ENCODE measurements at places on chromosomes 4 and X.

DNA sequence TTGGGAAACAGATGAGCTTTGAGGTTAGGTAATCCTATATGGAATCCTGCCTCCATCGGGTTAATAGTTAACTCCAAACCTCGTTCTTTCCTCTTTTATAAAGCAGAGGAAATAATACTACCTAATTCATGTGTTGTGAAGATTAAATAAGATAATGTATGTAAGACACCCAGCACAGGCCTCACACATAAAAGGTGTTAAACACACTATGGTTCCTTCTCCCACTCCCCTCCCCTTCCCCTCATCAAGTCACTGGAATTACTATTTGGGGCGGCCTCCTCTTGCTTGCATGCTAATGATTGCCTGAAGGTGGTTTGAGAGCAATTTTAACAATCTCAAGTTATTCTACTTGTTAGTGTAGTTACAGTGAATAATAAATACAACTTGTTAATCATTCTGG, 404.4 kb upstream of the RASGEF1B start:
- no peak for DNase-seq

GRCh38 chrX:42900947-42901346, 123.0 kb upstream of the PPP1R2C start:
- DNase-seq, result no peak

- DNase-seq, result no peak
Observed at GRCh38 chrX:116272861-116273260, 102.3 kb downstream of the AGTR2 start.

DNA sequence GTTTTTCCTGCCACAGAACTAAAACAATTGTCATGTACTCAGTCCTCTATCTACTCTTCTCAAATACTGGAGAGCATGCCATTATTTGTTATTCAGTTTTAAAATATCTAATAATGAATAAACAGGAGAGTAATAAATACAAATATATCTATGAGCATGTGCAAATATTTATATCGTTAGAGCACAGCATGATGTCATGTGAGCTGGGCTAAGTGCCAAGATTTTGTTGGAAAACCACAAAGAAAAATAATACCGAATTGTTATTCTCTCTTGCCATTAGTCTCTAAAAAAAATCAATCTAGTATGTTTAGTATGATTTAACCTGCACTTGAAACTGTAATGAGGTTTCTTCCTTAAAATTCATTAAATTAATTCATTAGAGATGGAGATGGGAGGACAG, 97.3 kb downstream of the DDX60 start:
- DNase-seq, result peak; percentile 70

DNA sequence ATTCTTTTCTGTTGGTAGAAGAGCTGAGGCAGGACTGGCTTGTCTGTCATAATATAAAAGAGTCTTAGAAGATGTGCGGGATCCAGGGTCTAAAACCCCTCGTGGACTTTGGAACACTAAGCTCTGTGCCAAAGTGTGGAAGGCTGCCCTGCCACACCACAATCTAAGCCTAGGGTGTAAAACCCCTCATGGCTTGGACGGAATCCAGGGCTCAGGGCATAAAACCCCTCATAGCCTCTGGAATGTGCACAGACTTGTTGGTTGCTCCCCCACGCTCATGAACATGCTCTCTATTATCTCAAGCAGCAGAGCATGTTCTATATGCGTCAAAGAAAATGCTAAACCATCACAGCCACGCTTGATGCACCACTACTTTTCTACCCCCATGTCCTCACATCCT, 483.6 kb downstream of the GABRG1 start:
- no peak for DNase-seq

DNA sequence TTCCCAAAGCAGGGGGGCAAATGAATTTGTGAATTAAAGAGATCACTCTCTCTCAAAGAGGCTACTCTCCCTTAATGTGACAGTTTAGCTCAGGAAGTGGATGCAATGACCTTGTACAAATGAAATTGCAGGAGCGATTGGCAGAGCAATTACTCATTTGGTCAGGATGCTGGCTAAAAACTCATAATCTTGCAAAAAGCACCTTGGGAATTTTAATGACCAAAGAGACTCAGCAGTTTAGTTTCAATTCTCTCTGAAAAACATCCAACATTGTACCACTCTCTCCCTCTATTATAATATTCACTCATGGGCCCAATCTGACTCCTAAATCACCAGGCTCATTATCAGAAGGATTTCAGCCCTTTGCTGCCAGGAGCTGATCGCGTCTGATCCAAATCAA, 26.1 kb downstream of the PDGFC start:
- no peak for DNase-seq

DNA sequence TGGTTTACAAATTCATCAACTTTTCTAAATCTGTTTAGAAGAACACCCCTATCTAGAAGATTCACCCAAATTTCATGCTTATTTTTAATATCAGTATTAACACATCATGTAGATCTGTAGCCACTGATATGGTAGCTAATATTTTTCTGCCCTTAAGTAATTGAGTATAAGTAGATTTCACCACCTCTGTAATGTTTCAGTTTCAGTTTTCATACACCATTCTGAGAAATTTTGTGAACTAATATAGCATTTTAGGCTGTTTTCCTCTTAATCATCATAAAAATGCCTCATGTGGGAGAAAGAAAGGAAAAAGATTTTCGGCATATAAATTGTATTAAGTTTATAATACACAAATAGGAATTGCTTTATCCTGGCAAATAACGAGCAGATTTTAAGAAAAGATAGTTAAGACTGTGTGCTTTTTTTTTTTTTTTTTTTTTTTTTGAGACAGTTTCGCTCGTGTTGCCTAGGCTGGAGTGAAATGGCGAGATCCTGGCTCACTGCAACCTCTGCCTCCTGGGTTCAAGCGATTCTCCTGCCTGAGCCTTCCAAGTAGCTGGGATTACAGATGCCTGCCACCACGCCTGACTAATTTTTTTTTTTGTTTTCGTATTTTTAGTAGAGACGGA, 21.4 kb upstream of the RBPJ start:
- DNase-seq, result no peak
